Peyer's patch (tissue), 4 donors: ENCODE measurements at places on chromosomes 4 and X. TPM values are rescaled to one million over a fixed set of nuclear protein-coding genes. Genes with fewer than 3 reads are reported as not detected.

- no peak for DNase-seq
These were observed 140.5 kb downstream of the GRIA3 start for GRCh38 chrX:123324625-123325024.

DNA sequence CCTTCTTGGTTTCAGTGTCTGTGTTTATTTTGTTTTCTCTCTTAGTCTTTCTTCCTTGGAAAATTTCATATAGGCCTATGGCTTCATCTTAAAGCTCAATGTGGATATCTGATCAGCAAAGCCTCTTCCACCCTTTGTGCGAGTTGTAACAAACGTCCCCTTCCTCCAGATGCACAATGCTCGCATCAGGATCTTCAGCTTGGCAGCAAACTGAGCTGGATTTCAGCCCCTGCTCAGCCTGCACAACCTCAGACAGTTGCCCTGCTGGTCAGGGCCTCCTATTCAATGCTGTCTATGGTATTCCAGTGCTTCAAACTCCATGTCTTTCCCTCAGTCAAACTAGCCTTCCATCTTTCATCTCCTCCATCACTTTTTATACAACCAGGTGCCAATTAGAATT is 309.4 kb downstream of the ARHGAP24 start:
- DNase-seq = no peak

DNA sequence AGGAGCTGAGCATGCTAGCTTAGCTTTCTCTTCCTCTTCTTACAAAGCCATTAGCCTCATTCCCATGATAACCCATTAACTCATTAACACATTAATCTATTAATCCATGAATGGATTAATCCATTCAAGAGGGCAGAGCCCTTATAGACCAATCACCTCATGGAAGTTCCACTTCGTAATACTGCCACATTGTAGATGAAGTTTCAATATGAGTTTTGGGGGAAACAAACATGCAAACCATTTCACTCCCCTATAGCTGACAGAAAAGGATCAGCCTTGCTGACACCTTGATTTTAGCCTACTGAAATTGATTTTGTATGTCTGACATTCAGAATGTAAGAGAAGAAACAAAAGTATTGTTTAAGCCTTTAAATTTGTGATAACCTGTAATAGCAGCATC is 251.8 kb upstream of the GALNTL6 start:
- no peak for DNase-seq

GRCh38 chr4:80301884-80302283 is 33.6 kb upstream of the CFAP299 start:
- DNase-seq = no peak

DNA sequence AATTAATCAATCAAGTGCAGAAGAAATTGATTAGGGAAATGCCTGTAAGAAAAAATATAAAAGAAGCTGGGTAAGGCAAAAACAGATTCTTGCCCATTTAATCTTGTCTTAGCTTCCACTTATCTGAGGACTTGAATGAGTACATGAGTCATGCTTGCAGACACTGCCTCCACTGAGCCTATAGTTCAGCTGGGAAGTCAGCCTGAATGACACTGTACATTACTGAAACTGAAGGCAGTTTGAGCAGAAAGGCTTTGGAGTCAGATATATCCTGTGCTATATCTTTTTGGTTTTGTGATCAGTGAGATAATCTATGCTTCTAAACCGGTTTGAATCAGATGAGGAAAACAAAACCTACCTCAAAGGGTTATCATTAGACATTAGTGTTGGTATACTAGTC is 61.3 kb downstream of the NUDT11 start:
- no peak for DNase-seq

GRCh38 chrX:13069771-13070416 is 25.5 kb upstream of the FAM9C start:
- DNase-seq = no peak

- no peak for DNase-seq
These were observed 9.1 kb downstream of the ELF2 start for GRCh38 chr4:139167774-139168444.

DNA sequence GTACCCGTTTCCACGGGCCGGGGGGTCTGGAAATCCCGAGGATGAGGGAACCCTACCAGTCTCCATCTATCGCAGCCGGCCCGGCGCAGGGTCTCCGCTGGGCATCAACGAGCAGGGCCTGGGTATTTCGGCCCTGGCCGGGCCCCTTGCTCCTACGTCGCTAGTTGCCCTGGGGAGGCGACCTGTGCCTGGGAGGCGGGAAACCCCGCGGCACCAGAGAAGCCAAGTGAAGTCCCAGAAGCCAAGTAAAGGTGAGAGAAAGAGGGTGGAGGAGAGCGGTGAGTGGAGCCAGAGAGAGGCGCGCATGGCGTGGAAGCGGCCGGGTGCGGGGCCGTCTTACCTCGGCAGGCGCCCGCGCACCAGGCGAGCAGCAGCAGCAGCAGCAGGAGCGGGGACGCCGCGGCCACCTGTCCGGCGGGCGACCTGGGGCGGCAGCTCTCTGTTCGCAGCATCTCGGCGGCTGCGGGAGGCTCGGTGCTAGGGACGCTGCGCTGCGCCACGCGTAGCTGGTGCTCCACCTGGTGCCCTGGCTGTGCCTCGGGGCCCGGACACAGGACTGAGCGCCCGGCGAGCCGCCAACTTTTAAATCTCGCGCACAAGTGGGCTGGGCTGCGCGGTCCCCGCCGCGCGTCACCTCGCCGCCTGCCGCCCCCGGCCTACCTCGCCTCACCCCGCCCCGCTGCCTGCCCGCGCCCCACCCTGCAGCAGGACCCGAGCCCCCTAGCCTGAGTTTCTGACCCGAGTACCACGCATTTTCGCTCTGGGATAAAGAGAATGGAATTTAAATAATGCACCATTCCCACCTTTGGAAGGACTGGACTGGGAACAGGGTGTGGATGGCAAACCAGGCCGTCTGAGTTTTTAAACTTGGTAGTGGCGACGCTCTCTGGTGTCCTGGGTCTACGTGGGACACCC is at the start of gene NMU:
Gene NMU (minus strand): TSS at position 558 of the 915 bp plus-strand sequence. CDS start 106 bp downstream, at position 452.
- DNase-seq = peak; percentile 49

DNA sequence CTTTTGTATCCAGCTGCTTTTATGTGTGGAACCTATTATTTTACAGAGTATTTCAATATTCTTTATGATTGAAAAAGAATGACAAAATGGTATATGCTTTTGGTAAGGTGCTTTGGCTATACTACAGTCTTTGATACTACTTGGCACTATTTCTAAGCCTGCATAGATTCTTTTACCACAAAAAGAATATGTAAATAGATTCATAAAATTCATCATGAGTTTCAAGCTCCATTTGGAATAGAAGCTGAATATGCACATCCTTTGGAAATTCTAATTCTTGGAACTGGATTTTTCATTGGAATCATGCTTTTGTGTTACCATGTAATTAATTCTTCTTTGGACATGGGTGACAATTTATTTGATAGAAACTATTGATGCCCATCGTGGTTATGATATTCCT is 60.2 kb upstream of the SYTL5 start:
- DNase-seq = no peak

DNA sequence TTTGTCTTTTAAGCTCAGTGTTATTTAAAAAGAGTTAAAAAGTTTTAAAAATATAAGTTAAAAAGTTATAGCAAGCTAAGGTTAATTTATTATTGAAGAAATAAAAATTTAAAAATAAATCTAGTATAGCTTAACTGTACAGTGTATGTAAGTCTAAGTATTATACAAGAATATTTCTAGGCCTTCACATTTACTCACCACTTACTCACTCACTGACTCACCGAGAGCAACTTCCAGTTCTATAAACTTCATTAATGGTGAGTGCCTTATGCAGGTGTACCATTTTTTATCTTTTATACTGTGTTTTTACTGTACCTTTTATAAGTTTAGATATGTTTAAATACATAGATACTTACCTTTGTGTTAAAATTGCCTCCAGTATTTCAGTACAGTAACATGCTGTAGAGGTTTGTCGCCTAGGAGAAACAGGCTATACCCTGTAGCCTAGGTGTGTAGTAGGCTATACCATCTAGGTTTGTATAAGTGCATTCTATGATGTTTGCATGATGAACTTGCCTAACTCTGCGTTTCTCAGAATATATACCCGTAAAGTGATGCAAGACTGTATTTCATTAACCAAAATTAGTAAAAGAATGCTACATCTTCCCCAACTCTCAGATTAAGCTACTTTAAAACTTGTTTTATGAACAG is 202.9 kb downstream of the CFAP299 start:
- DNase-seq = no peak

GRCh38 chr4:1640190-1640589 is 43.9 kb downstream of the FAM53A start:
- no peak for DNase-seq

DNA sequence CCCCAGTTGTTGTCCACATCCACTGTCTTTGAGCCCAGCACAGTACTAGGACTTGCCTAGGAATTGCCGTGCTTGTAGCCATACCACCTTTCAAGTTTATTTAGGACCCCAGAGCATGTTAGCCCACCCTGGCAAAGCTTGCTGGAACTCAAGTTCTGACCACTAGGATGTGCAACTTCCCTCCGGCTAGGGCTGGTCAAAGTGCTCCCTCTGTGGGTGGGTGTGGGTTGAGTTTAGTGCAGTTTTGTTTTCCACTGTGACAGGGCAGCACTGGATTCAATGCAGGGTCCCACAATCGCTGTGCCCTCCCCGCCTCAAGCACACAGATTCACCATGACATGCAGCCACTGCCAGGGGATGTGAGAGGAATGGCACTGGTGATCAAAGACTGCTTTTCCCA is 96.0 kb downstream of the RASGEF1B start:
- no peak for DNase-seq

DNA sequence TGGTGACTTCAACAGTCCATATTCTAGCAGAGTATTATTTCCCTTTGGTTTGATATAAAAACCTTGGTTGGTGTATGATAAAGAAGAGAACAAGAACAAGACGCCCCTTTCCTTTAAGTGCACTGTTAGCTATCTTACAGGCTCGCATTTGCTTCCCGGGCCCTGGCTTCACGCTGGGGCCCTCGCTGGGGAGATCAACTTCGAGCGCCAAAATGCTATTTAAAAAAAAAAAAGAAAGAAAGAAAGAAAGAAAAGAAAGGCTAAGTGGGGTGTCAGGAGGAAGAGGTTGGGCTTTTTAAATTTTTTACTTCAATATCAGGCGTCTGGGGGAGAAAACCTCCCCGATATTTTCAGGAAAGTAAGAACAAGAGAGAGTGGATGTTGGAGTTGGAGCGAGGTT is 11.7 kb downstream of the ARX start:
- DNase-seq = no peak

- DNase-seq = peak; percentile 72
These were observed 814 bp downstream of the SPON2 start for GRCh38 chr4:1171311-1172227.

GRCh38 chrX:121221322-121221977 is 174.0 kb downstream of the GLUD2 start:
- DNase-seq = no peak

GRCh38 chrX:107982356-107982755 is at the start of gene TEX13B:
TSS of gene TEX13B (minus strand) at chrX:107982370. CDS start at chrX:107982127, 243 bp downstream.
- no peak for DNase-seq

- no peak for DNase-seq
These were observed 72.8 kb upstream of the MAPK10 start for GRCh38 chr4:86432559-86433134.

DNA sequence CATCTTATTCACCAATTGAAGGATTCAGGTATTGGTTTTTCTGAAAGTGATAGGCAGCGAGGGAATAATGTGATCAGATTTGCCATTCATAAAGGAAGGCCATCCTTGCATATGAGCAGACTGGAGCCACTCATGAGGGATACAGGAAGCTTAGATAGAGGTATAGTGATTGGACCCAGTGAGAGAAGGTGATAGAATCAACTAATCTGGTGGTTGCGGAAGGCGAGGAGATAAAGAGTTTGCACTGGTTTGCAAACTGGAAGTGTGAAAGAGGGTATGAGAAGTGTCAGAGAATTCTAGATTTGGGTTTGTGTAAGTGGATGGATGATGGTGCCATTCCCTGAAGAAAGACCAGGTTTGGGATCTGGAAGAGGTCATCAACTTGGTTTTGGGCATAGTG is 57.3 kb upstream of the RASGEF1B start:
- no peak for DNase-seq

- no peak for DNase-seq
These were observed 87.1 kb downstream of the VCX2 start for GRCh38 chrX:8084006-8084405.

DNA sequence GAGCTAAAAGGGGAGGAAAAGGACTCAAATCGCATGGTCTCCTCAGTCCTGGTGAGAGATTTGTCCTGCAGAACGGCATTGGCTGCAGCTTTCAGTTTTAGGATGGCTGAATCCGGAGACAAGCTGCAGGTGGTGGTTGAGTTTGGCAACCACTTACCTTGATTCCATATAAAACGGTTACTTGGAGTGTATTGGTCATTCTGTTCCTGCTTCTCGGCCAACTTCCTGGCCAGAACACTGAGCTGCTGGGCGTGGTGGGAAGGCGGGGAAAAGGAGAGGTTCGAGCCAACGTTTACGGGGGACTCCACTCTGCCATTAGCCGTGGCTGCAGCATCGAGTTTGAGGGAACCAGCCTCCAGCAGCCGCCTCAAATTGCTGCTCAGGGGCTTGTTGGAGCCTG is 36.1 kb downstream of the ZNF827 start:
- DNase-seq = no peak

- DNase-seq = no peak
These were observed 517.3 kb downstream of the TMA16 start for GRCh38 chr4:164011791-164012190.

- no peak for DNase-seq
These were observed 35.5 kb downstream of the KDR start for GRCh38 chr4:55089916-55090315.

Gene PHOX2B
- not detected for total RNA-seq

Gene DUSP21
- not detected for total RNA-seq

Gene SPATA4
- total RNA-seq = not detected

Gene REELD1
- total RNA-seq = not detected

Gene ANXA3
- total RNA-seq = 27.5 TPM

Gene SLITRK4
- total RNA-seq = 1.2 TPM

Gene PRDM8
- total RNA-seq = 5.8 TPM

Gene P2RY8
- total RNA-seq = 0.66 TPM

Gene AMBN
- not detected for total RNA-seq

Gene FGFBP2
- not detected for total RNA-seq

Gene IL13RA2
- not detected for total RNA-seq
